Psoas muscle (tissue), 8 donors: ENCODE measurements at places on chromosomes 11 and 22.

DNA sequence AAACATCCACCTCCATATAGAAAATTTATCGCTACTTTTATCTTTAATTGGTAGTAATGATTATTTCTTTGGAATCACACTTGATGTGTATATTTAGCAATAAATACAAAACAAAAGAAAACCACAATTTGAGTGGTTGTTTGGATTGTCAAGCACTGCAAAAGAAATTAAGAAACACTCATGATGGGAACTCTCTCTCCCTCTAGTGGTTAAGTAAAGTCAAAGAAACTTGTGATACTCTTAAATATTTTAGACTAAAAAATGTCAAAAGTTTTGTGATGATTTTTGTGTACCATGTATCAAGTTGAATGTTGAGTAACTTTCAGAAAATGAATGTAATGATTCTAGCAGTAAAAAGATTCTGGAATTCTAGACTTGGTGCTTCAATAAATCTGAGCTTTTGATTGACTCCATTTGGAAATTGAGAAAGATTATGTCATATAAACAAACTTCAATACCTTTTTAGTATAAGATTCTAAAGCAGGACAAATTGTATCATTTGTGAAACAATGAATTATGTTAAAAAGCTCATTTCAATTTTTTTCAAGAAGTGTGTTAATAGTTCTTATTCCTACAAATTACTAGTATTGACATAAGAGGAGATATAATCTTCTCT lies 20.8 kb downstream of the MUC15 start:
- no peak for DNase-seq

- no peak for DNase-seq
Measured at GRCh38 chr11:15750535-15751308, 605.6 kb downstream of the SOX6 start.

GRCh38 chr11:44621784-44622183 lies 56.3 kb downstream of the CD82 start:
- DNase-seq = no peak

DNA sequence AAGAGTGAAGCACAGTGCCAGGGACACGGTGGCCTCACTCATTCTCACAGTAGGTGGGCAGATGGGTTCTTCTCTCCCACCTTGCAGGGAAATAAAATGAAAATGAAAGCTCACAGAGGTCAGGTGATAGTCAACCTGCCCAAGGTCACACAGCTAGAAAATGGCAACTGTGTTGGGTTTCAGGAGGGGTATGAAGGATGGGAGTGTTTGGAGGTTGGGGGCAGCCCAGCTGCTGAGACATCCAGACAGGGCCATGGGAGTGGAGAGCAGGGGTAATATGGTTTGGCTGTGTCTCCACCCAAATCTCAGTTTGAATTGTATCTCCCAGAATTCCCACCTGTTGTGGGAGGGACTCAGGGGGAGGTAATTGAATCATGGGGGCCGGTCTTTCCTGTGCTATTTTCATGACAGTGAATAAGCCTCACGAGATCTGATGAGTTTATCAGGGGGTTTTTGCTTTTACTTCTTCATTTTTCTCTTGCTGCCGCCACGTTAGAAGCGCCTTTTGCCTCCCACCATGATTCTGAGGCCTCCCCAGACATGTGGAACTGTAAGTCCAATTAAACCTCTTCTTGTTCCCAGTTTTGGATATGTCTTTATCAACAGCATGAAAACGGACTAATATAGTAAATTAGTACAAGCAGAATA lies 247.0 kb downstream of the TENM4 start:
- no peak for DNase-seq

GRCh38 chr11:87967459-87967858 lies 207.8 kb downstream of the RAB38 start:
- DNase-seq = no peak

GRCh38 chr22:41152902-41153301 lies 52.2 kb upstream of the L3MBTL2 start:
- DNase-seq = no peak

- DNase-seq = no peak
Measured at GRCh38 chr22:45101515-45102227, 62.1 kb upstream of the NUP50 start.

DNA sequence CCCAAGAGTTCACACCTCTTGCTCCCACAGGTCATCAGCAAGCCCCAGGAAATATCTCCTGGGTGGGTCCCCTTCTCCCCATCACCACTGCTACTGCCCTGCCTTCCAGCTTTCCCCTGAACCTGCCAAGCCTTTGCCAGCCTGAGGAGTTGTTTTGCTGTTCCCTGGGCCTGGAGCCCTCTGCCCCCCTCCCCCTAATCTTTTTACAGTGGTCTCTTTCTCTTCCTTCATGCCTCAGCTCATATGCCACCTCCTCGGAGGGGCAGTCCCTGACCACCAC lies 18.9 kb downstream of the MYO7A start:
- DNase-seq = no peak

GRCh38 chr11:68362801-68363379 lies 50.5 kb downstream of the LRP5 start:
- no peak for DNase-seq

GRCh38 chr22:43561415-43562178 lies 149.8 kb downstream of the MPPED1 start:
- no peak for DNase-seq

GRCh38 chr11:22076271-22076930 lies 116.5 kb upstream of the ANO5 start:
- DNase-seq = no peak

DNA sequence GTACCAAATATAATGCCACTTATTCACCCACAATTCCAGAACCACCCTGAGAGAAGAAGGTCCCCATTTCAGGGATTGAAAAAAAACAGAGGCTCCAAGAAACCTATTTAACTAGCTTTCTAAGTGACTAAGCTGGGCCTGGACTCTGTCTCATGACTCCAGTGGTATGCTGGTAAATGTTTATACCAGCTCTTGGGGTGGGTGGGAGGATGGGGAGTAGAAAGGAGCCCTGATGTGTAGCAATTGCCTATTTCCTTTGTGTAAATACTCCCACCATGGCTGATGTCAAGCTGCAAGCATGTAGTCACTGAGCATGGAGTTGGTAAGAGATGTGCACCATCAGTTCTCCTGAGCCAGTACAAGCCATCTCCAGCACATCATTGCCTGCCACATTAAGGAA lies 2.8 kb downstream of the PRG3 start:
- DNase-seq = no peak

- no peak for DNase-seq
Measured at GRCh38 chr11:36567694-36568093, at the start of gene RAG1. TSS of gene RAG1 (plus strand) at chr11:36568007. CDS start at chr11:36573305, 5,298 bp downstream.

DNA sequence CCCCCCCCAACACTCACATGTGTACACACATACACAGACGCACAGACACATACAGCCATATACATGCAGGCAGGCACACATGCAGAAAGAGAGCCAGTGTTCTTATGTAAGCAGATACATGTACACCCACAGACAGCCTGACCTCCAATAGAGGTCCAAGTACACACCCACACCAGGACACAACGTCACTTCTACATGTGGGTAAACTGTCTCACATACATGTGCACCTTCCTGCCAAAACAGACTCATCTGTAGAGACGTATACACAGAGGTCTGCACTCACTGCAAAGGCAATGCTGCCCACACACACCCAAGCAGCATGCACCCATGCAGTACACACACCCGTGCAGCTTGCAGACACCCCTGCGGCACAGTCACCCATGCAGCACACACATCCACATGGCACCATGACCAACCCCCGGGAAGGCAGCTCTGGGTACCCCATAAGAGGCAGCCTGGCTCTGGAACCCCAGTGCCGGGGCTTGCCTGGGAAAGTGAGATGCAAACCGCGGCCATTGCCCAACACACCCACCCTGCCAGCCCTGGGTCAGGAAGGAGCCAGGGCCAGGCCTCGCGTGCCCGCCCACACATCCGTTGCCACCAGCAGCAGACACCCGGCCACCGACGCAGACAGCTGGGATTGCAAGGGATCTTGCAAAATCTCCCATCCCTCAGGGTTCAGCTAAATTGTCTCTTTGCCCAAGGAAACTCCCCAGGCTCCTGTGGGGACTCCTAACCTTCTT lies 10.1 kb downstream of the CASTOR1 start:
- DNase-seq = peak; percentile 65

DNA sequence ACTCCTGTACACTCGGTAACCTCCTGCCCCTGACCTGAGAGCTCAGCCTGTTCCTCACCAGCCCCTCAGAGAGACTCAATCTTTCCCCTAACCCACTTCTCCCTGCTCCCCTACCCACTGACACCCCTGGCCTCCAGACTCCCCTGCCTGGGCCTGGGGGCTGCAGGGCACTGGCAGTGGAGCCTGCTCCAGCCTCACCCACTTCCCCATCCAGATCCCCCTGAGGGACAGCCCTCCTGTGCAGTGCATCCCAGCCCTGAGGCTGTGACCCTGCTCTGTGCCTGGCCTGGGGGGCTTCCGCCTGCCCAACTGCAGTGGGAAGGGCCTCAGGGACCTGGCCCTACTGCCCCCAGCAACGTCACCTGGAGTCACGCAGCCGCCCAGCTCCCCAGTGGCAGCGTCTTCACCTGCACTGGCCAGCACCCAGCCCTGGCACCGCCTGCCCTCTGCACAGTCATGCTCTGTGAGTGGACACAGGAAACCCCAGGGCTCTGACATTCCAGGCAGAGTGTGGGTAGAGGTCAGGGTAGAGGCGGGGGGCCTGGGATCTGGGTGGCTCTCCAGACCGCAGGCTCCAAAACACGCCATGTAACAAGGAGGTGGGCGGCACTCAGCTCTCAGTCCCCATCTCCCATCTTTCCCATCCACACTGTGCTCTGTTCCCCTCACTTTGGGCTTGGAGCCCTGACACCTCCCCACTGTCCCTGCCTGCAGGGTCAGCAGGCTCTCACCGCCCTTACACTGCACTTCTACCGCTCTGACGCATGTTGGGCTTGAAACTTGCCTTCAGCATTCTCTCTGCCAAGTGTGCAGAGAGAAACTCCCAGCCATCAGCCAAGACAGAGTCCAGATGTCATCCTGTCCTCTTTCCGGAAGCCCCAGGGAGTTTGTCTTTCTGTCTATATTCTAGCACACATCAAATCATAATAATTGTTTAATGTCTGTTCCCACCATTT lies 5.1 kb downstream of the VSIG10L2 start:
- DNase-seq = peak; percentile 41

- no peak for DNase-seq
Measured at GRCh38 chr11:35084817-35085440, 54.0 kb upstream of the CD44 start.

DNA sequence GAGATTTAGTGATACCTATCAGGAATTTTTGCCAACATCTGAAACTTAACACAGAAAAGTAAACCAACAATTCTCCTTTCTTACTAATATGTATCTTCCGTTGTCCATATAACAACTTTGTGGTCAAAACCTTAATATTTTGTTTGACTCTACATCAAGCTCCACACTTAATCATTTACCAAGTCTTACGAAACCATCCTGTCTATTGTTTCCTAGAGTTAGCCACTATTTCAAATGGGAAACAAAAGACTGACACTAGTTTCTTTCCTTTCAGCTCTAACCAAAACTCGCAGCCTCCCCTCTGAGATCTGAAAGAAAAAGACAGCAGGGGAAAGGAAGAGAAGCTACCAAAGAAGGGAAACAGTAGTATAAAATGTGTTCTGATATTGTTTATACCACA lies 26.5 kb upstream of the PRDM10 start:
- no peak for DNase-seq

DNA sequence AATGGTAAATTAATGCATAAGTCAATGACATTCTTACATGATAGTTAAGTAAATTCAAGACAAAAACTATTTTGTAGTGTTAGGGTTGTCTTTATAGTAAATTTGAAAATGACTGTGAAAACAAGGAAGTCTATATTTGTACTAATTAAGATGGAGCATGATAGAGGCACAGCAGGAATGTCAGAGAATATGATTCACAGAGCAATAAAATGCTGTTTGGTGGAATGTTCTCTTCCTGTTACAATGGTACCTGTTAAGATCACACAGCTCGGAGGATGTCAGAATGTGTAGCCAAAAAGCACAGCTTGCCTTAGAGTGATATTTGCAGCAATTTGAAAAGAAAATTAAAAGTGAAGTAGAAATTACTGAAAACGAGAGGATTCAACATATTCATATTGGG lies 2339.7 kb upstream of the RAG2 start:
- no peak for DNase-seq

DNA sequence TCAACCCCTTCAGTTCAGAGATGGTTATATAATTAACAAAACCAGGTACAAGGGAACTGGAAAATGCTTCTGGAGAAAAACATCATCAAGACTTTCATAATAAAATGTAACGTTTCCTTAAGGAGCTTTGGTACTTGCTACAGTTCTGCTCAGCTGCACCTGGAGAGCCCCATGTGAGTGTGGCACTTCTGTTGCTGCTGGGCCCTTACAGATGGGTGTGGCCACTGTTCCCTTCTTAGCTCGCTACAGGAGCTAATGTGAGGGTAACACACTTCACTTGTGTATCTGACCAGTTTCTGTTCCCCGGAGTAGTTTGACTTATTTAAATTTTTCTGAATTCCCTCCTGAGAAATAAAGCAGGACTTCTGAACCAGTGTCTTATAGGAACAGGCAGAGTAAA lies 4.0 kb downstream of the POU2AF3 start:
- no peak for DNase-seq

GRCh38 chr11:60860943-60861342 lies 5.2 kb upstream of the PTGDR2 start:
- DNase-seq = peak; percentile 26

- no peak for DNase-seq
Measured at GRCh38 chr11:92504004-92504403, 279.4 kb downstream of the FAT3 start.

- peak; percentile 84 for DNase-seq
Measured at GRCh38 chr11:66985508-66986177, 10.5 kb downstream of the C11orf86 start.

GRCh38 chr11:2869561-2870427 lies 15.8 kb downstream of the CDKN1C start:
- no peak for DNase-seq

GRCh38 chr11:290621-291231 lies 1.8 kb downstream of the PGGHG start:
- DNase-seq = peak; percentile 48

- DNase-seq = no peak
Measured at GRCh38 chr22:48902001-48902869, 925.4 kb downstream of the BRD1 start.

DNA sequence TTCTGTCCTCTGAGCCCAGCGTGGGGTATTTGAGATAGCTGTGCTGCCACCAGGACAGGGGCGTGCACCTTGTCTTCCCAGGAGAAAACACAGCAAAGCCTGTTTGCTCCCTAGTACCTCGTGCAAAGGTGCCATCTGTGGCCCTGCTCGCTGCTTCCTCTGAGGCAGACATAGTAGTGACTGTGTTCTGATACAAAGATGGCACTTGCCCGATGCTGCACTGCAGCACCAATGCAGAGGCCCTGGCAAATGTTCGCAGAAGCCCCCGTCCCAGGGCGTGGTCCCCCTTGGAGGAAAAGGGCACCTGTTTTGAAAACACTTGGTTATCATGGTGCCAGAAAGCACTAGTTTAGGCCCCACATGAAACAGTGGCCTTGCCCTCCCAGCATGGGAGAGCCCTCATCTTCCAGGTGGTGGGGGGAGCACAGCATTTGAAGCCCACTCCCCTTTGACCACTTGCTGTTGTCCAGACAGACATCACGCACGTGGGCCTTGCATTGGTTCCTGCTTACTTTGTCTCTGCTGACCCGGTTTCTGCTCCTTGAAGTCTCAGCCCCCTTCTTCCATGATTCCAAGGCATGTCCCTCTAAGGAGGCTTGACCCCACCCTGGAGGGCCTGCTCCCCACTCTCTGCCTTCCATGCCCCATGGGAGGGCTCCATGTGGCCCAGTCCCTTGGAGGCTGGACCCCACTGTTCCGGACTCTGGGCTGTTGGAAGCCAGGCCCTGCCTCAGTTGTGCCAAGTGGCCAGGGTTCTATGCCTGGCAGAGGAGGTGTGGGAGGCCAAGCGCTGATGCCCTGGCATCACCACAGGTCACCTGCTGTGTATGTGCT lies 109.4 kb downstream of the KCNQ1OT1 start:
- DNase-seq = peak; percentile 34

- DNase-seq = no peak
Measured at GRCh38 chr11:110298301-110298765, 1.9 kb upstream of the RDX start.
